ENCODE measurements at places on chromosomes 1 and 21.

DNA sequence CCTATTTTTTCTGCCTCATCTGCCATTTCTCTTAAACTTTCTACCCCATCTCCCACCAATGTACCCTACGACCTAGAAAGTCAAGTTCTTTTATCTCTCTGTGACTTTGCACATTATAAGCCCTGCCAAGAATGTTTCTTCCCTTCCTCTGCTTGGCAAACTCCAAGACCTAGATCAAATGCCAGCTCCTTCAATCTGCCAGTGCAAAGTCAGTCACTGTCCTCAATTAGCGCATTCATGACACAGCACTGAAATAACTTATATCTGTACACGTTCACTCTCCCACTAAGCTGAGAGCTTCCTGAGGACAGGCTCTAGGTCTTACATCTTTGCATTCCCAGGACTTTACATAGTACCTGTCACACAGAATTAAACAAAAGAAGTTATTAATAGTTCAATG, 21.4 kb upstream of the LSM10 start:
- no peak for DNase-seq

- no peak for DNase-seq
Observed at GRCh38 chr1:179757933-179758332, 14.8 kb downstream of the FAM163A start.

GRCh38 chr1:56435434-56436262, 143.7 kb downstream of the PLPP3 start:
- no peak for DNase-seq

- no peak for DNase-seq
Observed at GRCh38 chr21:29504751-29505321, 206.1 kb downstream of the BACH1 start.

GRCh38 chr21:15028186-15028585, 36.6 kb downstream of the NRIP1 start:
- no peak for DNase-seq

DNA sequence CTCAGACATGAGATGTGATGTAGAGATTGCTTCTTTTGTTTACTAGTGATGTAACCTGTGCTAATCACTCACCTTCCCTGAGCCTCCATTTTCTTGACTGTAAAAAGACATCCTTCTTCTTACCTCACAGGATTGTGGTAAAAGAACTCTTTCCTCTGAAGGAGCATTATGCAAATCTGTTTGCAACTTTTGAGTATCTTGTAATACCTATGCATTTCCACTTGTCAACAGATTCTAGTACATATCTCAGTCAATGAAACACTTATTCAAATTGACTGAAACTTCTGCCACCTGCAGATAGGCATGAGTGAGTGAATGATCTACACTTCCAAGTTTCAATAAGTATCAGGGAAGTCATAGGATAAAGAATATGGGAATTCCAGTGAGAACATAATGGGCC, 174.7 kb downstream of the HHIPL2 start:
- no peak for DNase-seq
